ENCODE measurements at places on chromosomes 16 and 17. TPM values are rescaled to one million over a fixed set of nuclear protein-coding genes. Genes with fewer than 3 reads are reported as not detected.

SPATA32 gene
- total RNA-seq: 0.13 TPM

ADCY7 gene
- total RNA-seq: 37.6 TPM

PTX4 gene
- not detected for total RNA-seq

PKMYT1 gene
- total RNA-seq: 56.7 TPM

SUPT6H gene
- 66.9 TPM for total RNA-seq

PRPF8 gene
- total RNA-seq: 118 TPM

TEKT3 gene
- 2.8 TPM for total RNA-seq
